BJ (cell line): ENCODE measurements at places on chromosomes 13 and 19. TPM values are rescaled to one million over a fixed set of nuclear protein-coding genes. Genes with fewer than 3 reads are reported as not detected.

DNA sequence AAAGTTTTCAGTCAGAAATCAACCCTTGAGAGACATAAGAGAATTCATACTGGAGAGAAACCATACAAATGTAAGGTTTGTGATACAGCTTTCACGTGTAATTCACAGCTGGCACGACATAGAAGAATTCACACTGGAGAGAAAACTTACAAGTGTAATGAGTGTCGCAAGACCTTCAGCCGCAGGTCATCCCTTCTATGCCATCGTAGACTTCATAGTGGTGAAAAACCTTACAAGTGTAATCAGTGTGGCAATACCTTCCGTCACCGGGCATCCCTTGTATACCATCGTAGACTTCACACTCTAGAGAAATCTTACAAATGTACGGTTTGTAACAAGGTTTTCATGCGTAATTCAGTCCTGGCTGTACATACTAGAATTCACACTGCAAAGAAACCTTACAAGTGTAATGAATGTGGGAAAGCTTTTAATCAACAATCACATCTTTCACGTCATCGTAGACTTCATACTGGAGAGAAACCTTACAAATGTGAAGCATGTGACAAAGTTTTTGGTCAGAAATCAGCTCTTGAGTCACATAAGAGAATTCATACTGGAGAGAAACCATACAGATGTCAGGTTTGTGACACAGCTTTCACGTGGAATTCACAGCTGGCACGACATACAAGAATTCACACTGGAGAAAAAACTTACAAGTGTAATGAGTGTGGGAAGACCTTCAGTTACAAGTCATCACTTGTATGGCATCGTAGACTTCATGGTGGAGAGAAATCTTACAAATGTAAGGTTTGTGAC is 15.7 kb upstream of the ZNF701 start:
- no peak for DNase-seq

DNA sequence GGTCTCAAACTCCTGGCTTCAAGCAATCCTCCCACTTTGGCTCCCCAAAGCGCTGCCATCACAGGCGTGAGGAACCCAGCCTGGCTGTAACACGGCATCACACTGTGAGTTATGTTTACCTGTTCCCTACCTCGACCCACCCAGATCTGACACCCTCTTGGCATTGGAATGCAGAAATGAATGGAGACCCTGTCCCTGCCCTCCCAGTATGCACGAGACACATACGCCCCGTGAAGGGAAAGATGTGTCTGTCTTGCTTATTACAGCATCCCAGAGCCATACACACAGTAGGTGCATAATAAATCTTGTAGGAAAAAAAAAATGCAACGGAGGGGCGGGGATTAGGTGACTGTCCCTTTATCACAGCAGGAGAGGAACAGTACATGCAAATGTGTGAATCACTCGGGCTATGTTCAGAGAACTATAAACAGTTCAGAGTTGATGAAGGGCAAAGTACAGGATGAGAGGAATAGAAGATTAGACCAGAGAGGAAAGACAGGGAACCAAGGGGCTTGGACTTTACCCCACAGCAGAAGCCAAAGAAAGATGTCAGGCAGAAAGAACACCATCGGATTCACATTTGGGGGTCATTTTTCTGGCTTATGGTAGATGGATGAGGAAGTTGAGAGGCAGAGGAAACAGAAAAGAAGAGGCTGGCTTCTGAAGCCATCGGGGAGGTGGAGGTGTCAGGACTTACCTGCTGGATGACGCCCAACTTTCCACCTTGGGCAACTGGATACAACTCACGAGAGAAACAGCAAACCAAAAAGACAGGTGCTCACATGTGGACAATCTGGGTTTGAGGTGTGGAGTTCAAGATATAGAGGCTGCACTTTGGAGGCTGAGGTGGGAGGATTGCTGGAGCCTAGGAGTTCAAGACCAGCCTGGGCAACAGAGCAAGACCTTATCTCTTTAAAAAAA is 94.3 kb downstream of the INSR start:
- no peak for DNase-seq

DNA sequence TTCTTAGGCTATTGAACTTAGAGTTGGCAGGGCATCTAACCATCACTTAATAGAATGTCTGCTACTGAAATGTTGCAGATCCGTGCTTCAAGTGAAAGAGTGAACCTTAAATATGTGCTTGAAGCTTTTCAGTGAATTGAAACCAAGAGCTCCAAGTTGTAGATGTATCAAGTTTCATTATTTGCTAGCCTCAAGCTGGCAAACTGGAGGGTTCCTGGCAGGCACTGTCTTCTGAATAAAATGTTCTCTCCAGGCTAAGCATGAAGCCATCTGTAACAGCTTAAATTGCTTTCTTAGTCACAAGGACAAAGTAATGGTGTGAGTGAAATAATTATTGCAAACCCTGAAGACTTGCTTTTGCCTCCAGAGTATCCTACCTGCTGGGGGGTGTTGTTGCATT is 415.0 kb upstream of the SPRY2 start:
- no peak for DNase-seq

- DNase-seq, result no peak
These were observed 10.5 kb downstream of the PMIS2 start for GRCh38 chr19:35596366-35596999.

DNA sequence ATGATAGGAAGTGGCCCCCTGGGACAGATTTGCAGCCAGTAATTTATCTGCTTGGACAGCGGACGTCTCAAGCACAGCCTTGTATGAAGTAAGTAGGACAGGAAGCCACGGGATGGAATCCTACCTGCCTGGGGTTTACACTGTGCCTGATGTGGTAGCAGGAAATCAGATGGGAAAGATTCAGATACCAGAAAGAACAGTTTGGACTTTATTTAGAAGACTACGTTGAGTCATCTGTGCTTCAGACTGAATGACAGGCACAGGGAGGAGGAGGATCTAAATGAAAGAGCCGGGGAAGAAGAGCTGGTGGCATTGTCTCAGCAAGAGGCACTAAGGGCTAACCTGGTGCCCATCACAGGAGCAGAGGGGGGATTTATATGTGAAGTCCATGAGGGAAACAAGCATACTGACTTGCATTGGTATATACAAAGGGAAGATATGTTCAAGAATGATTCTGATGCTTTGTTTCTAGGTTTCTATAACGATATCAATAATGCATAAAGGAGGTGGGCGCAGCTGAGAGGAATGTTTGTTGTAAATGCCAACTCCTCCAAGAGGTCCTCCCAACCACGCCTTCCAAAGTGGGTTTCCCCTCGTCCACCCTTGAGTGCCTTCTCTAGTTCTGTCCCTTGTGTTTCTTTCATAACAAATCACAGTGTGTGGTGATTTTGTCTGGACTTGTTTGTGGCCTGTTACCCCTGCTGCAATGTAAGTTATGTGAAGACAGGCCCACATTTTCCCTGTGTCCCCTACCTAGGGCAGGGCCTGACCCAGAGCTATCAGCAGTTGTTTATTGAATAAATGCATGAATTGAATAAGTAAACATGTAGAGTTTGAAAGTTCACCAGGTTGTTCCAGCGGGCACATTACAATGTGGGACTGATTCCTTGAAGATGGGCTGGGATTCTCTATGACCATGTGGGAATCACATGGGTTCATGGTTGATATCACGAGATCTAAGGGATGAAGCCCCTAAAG is 328.4 kb downstream of the SLC7A1 start:
- DNase-seq, result no peak

Gene ZNF837
- polyA plus RNA-seq, result 0.47 and 0.82 TPM in 2 replicates

Gene ZNF100
- polyA plus RNA-seq, result 0.99 and 2.2 TPM in 2 replicates

Gene NXNL1
- polyA plus RNA-seq, result not detected in 2 replicates
